ENCODE measurements at places on chromosomes 16 and 17. TPM values are rescaled to one million over a fixed set of nuclear protein-coding genes. Genes with fewer than 3 reads are reported as not detected.
A peak's percentile ranks its signal among the peaks of the same experiment; 100 is the strongest.

Gene KCNJ12
- 2.6 TPM for total RNA-seq

GRCh38 chr17:48568499-48569239 is 9.5 kb downstream of the HOXB4 start:
- H3K27ac ChIP-seq, result no peak overlapping the region
- H3K36me3 ChIP-seq, result no peaks in the 10 kb centered on the region
- DNase-seq, result no peak
- peak overlapping the region; percentile 14 for H3K4me3 ChIP-seq
- peaks cover 13% of the 10 kb centered on the region for H3K4me1 ChIP-seq

DNA sequence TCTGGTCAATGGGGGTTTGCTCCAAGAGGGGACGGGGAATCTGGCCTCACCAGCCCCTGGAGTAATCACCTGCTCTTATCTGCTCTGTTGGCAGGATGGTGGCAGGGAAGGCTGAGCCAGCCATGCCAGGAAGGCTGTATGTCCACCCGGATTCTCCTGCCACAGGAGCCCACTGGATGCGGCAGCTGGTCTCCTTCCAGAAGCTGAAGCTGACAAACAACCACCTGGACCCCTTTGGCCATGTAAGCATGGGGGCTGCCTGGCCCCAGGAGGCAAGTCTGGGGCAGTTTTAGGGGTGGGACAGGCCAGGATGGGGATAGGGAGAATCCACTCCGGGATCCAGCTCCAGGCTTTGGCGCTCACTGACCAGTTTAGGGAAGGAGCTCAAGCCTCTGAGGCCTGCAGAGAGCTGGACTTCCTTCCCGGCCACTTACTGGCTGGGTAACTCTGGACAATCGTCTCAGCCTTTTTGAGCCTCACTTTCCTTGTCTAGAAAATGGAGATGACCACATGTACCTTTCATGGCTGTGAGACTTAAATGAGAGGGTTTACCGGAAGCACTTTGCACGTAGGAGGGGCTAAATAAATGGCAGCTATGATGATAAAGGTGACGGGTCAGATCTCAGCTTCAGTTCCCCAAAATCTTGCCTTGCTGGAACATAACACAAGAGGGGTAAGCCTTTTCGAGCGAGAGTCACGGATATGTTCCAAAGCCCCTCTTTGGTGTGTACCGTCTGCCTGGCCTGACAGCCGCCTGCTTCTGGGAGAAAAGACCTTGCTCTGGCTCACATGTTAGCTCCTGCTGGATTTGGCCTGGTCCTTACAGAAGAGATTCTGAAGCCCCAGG is 15.4 kb downstream of the TBX4 start:
- H3K4me3 ChIP-seq, result no peak overlapping the region
- H3K36me3 ChIP-seq, result no peaks in the 10 kb centered on the region
- DNase-seq, result peak; percentile 96
- H3K27ac ChIP-seq, result no peak overlapping the region
- peaks cover 4% of the 10 kb centered on the region for H3K4me1 ChIP-seq

- H3K4me1 ChIP-seq, result no peaks in the 10 kb centered on the region
- H3K27me3 ChIP-seq, result no peaks in the 10 kb centered on the region
- DNase-seq, result no peak
- no peak overlapping the region for H3K4me3 ChIP-seq
Measured at GRCh38 chr16:14109077-14109775, 38.1 kb downstream of the MRTFB start.

DNA sequence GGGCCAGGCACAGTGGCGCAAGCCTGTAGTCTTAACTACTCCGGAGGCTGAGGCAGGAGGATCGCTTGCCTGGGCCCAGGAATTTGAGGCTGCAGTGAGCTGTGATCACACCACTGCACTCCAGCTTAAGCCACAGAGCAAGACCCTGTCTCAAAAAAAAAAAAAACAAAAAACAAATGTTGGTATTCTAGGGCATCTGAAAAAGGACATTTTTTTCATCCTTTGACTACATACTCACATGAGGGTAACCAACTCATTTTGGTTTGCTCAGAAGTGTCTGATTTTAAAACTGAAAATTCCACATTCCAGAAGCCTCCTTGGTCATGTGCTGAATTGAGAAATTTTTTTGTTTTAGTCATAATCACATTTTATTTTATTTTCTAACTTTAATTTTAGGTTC is 12.7 kb upstream of the C16orf82 start:
- no peak for DNase-seq
- H3K27me3 ChIP-seq, result peaks cover 3% of the 10 kb centered on the region
- no peak overlapping the region for H3K27ac ChIP-seq
- H3K36me3 ChIP-seq, result no peaks in the 10 kb centered on the region
- H3K4me3 ChIP-seq, result no peak overlapping the region

- H3K27ac ChIP-seq, result peak overlapping the region; percentile 83
- peak; percentile 94 for DNase-seq
- peak overlapping the region; percentile 93 for H3K4me3 ChIP-seq
- peaks cover 20% of the 10 kb centered on the region for H3K36me3 ChIP-seq
- H3K4me1 ChIP-seq, result peaks cover 3% of the 10 kb centered on the region
- H3K27me3 ChIP-seq, result no peaks in the 10 kb centered on the region
Measured at GRCh38 chr17:41785859-41786226, 668 bp downstream of the JUP start.

GRCh38 chr16:28289048-28289447 is 3.3 kb upstream of the SBK1 start:
- no peak overlapping the region for H3K27ac ChIP-seq
- H3K27me3 ChIP-seq, result no peaks in the 10 kb centered on the region
- H3K4me3 ChIP-seq, result no peak overlapping the region

- peak; percentile 55 for DNase-seq
- no peaks in the 10 kb centered on the region for H3K27me3 ChIP-seq
- H3K4me3 ChIP-seq, result no peak overlapping the region
- no peaks in the 10 kb centered on the region for H3K4me1 ChIP-seq
- H3K36me3 ChIP-seq, result no peaks in the 10 kb centered on the region
- no peak overlapping the region for H3K27ac ChIP-seq
Measured at GRCh38 chr17:40554646-40555295, 10.5 kb downstream of the CCR7 start.

DNA sequence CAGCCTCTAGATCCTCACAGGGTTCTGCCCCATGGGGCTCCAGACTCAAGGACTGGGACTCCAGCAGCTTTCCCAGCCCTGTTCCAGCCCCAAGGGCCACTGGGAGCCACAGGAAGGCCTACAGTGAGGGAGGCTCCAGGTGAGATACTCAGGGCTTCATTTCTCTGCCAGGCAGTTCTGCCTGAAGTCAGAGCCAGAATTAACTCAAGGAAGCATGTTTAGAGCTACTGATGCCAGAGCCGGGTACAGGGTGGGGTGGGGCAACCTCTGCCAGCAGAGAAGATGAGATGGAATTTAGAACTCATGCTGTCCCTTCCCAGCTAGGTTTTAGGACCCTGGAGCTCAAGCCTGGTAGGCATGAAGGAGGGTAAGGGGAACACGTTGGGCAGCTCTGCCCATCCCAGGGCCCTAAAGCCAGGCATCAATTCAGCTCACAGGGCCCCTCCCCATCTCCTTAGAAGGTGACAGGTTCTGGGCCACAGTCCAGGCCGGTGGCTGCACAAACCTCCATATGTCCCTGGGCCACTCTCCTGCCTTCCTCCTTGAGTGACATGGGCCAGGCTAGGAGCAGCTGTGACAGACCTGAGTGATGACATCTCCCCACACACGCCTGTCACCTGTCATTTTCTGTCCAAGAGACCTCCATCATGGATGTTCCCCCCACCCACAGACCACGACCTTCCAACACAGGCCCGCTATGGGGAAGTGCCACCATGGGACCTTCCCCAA is 24.5 kb upstream of the SPPL2C start:
- no peak for DNase-seq
- H3K36me3 ChIP-seq, result no peaks in the 10 kb centered on the region
- H3K4me1 ChIP-seq, result no peaks in the 10 kb centered on the region

GRCh38 chr16:68190736-68191510 is 45.0 kb downstream of the ESRP2 start:
- DNase-seq, result no peak
- H3K36me3 ChIP-seq, result peaks cover 28% of the 10 kb centered on the region
- H3K4me1 ChIP-seq, result no peaks in the 10 kb centered on the region
- no peaks in the 10 kb centered on the region for H3K27me3 ChIP-seq
- no peak overlapping the region for H3K27ac ChIP-seq

DNA sequence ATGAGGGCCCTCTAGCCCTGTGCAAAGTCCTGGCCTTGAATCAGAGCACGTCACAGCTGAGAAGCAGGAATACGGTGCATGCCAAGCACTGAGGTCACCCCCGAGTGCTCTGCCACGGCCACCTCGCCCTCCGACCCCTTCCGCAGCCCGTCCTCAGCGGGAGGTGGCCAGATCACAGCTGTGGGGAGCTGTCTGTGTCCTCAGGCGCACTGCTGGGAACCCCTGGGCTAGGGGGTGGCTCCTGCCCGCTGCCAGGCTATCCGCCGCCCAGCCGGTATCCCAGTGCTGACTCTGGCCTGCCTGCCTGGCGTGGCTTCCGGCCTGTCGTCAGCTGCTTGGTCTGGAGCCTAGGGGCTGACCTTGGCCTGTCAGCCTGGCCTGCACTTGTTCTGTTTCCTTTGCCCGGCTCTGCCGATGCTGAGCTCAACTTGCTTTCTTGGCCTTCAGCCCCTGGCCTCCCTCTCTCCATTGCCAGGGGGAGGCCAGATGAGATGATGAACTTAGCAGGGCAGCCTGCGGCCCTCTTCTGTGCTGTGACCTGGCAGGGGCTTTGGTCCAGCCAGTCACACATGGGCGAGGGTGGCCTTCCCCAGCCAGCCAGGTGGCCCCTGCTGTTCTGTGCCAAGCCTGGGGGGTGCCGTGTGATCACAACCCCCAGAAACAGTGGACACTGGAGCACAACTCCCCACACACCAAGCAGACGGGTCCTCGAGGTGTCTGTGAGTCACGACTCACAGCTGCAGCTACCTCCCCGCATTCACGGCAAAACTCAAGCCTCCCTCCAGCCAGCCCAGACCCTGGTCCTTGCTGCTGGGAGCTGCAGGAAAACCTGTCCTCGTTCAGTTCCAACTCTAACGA is 77.3 kb downstream of the ZDHHC7 start:
- DNase-seq, result no peak
- H3K27ac ChIP-seq, result no peak overlapping the region
- H3K4me3 ChIP-seq, result no peak overlapping the region
- H3K36me3 ChIP-seq, result no peaks in the 10 kb centered on the region
- no peaks in the 10 kb centered on the region for H3K27me3 ChIP-seq

Data from endodermal cell (in vitro differentiated cells).